ENCODE measurements at places on chromosomes 5 and 9. TPM values are rescaled to one million over a fixed set of nuclear protein-coding genes. Genes with fewer than 3 reads are reported as not detected.

- H3K36me3 ChIP-seq: peaks cover 31% of the 10 kb centered on the region
- H3K27me3 ChIP-seq: no peaks in the 10 kb centered on the region
Measured at GRCh38 chr5:173020643-173021042, 35.5 kb upstream of the CREBRF start.

DNA sequence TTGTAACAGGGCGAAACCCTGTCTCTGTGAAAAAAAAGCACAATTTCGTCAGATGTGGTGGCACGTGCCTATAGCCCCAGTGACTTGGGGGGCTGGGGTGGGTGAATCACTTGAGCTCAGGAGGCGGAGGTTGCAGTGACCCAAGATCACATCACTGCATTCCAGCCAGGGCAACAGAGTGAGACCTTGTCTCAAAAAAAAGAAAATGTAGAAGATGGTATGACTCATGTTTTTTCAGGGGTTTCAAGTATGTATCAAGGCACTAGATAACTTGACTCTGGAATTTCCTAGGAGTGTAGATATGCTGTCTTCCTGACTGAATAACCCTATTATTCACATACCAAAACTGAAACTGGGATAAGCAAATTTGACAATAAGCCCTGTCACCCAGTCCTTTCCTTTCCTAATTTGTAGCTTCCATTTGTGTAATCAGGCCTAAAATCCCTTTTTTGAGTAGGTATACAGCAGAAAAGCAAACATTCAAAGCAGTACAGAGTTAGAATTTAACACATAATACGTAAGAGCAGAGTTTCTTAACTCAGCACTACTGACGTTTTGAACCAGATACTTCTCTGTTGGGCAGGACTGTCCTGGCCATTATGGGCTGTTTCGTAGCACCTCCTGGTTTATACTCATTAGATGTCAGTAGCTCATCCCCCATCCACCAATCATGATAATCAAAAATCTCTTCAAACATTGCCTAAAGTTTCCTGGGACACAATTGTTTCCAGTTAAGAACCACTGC lies 17.3 kb upstream of the ANKRD18B start:
- H3K27me3 ChIP-seq: no peaks in the 10 kb centered on the region
- no peak overlapping the region for H3K4me3 ChIP-seq
- no peaks in the 10 kb centered on the region for H3K36me3 ChIP-seq

- H3K27ac ChIP-seq: no peak overlapping the region
- peak overlapping the region; percentile 47 for H3K4me3 ChIP-seq
- DNase-seq: peak; percentile 18
- H3K4me1 ChIP-seq: peaks cover 39% of the 10 kb centered on the region
- H3K36me3 ChIP-seq: no peaks in the 10 kb centered on the region
Measured at GRCh38 chr5:55222985-55223811, 3.9 kb downstream of the MCIDAS start.

DNA sequence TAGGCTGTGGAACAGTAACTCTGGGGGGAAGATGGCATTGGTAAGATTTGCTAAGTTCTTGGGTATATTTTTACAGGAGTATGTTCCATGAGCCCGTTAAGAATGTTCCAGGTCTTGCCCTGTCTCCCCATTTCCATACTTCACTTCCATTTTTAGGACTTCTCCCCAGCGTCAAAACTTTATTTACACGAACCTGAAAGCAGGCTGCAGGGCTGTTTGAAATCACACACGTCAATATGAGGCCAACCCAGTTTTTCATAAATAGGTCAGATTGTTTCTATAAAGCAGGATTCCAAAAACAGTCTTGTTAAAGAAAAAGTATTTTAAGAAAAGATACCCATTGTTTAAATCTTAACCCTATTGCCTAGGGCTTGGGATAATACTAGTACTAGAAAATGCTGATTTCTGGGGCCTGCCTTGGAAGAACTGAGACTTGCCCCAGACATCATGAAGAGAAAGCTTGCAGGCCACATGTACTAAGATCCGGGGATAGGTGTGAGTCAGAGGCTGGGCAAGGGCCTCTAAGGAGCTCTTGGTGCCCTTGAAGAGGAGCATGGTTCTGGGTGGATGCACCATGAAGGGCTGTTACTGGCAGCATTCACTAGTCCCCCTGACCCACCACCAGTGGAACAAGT lies 24.2 kb downstream of the TRIO start:
- peaks cover 14% of the 10 kb centered on the region for H3K27me3 ChIP-seq
- H3K4me1 ChIP-seq: no peaks in the 10 kb centered on the region
- DNase-seq: no peak
- no peaks in the 10 kb centered on the region for H3K36me3 ChIP-seq
- H3K27ac ChIP-seq: no peak overlapping the region

GRCh38 chr9:27053369-27054022 lies 48.0 kb upstream of the LRRC19 start:
- H3K4me1 ChIP-seq: no peaks in the 10 kb centered on the region
- no peak overlapping the region for H3K27ac ChIP-seq
- H3K36me3 ChIP-seq: no peaks in the 10 kb centered on the region
- no peak for DNase-seq
- H3K4me3 ChIP-seq: no peak overlapping the region
- no peaks in the 10 kb centered on the region for H3K27me3 ChIP-seq

DNA sequence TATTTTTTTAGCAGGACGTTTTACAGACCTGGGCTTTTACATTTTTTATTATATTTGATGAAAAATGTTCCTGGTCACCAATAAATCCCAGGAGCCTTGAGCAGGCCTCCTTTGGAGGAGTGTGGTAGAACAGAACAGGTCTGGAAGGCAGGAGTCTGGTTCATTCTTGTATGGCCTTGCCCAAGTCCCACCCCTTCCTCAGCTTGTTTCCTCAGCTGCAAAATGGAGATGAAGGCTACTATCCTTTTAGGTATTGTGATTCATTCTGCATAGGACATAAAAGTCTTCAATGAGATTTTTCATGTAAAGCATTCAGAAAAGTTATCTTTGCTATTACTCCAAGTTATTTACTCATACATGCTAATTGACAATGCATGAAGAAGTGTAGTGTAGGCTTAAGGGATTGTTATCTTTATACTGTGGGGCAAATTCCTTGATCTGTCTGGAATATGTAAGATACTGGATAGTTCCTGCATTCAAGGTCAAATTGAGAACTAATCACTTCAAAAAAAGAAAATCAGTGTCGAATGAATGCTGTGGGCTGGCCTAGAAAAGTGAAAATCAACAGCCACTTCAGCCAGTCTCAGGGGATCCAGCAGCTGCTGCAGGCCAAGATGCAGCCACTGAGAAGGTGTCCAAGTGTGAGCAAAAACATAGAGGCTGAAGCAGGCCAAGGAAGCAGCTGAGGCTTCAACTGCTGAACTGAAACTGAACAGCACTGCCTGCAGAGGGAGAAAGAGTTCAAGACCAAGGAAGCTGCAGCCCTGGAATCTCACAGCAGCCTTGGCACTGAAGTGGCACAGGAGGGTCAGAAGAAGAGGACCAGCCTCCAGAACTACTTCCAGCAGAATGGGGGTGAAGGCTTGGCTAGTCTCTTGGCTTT lies 15.5 kb upstream of the SLC36A3 start:
- H3K27me3 ChIP-seq: no peaks in the 10 kb centered on the region
- H3K27ac ChIP-seq: no peak overlapping the region
- H3K4me3 ChIP-seq: no peak overlapping the region
- H3K36me3 ChIP-seq: no peaks in the 10 kb centered on the region
- peak; percentile 10 for DNase-seq
- H3K4me1 ChIP-seq: no peaks in the 10 kb centered on the region

DNA sequence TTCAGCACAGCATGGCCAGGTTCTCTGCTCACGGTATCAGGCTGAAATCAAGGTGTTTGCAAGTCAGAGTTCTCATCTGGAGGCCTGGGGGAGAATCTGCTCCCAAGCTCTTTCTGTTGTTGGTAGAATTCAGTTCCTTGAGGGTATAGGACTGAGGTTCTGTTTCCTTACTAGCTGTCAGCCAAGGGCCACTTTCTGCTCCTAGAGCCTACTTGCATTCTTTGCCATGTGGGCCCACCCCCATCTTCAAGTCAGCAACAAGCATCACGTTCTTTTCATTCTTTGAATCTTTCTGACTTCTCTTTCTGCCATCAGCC lies 7.4 kb upstream of the CDC42SE2 start:
- H3K4me3 ChIP-seq: peak overlapping the region; percentile 43
- DNase-seq: peak; percentile 16
- no peaks in the 10 kb centered on the region for H3K27me3 ChIP-seq
- peaks cover 19% of the 10 kb centered on the region for H3K36me3 ChIP-seq

GRCh38 chr5:73179730-73180129 lies 6.7 kb downstream of the TMEM174 start:
- H3K27ac ChIP-seq: no peak overlapping the region
- H3K36me3 ChIP-seq: no peaks in the 10 kb centered on the region
- no peak for DNase-seq

GRCh38 chr5:175463641-175464040 lies 14.7 kb upstream of the SFXN1 start:
- H3K27ac ChIP-seq: no peak overlapping the region
- H3K27me3 ChIP-seq: no peaks in the 10 kb centered on the region
- no peak overlapping the region for H3K4me3 ChIP-seq
- no peaks in the 10 kb centered on the region for H3K36me3 ChIP-seq

- no peaks in the 10 kb centered on the region for H3K27me3 ChIP-seq
- no peaks in the 10 kb centered on the region for H3K4me1 ChIP-seq
- DNase-seq: no peak
Measured at GRCh38 chr9:98686961-98687855, 21.5 kb downstream of the GABBR2 start.

DNA sequence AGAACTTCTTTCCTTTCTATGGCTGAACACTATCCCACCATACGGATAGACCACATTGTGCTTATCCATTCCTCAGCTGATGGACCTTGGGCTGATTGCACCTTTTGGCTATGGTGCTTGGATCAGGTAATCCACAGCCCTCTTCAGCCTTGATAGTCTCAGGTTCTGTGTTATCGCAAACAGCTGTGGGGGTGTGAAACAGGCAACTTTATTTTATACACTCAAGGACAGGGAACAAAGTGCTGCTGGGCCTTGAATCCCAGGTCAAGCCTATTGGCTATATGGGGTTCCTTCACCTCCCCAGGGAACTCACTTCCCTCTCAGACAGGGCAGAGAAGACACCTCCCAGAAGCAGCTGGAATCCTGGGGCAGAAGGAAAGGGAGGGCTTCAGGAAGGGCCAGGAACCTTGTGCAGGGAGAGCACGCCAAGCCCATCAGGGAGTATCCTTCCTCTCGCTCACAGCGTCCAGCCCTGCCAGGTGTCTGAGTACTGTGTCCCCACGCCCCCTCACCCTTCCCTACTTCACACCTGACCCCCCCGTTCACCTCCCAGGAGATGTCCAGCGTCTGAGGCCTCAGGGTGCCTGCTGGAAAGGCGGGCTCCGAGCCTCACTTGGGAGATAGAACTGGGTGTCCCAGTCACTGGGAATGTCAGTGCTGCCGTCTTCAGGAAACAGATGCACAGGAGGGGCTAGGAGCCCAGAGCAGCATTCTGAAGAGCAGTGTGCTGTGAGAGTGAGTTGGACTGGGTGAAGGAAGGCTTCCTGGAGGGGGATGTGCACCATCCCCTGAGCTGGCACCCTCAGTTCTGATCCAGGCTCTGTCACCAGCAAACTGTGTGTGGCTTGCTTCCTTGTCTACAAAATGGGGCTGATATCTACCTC lies 32.8 kb downstream of the AFAP1L1 start:
- H3K27me3 ChIP-seq: no peaks in the 10 kb centered on the region
- H3K4me3 ChIP-seq: no peak overlapping the region
- H3K36me3 ChIP-seq: no peaks in the 10 kb centered on the region
- no peak for DNase-seq
- H3K27ac ChIP-seq: no peak overlapping the region

- peaks cover 11% of the 10 kb centered on the region for H3K4me1 ChIP-seq
- no peak for DNase-seq
- H3K27me3 ChIP-seq: no peaks in the 10 kb centered on the region
- H3K4me3 ChIP-seq: no peak overlapping the region
Measured at GRCh38 chr9:72554221-72554641, 32.8 kb downstream of the TMC1 start.

- H3K4me1 ChIP-seq: no peaks in the 10 kb centered on the region
- H3K4me3 ChIP-seq: no peak overlapping the region
- no peak overlapping the region for H3K27ac ChIP-seq
- H3K27me3 ChIP-seq: no peaks in the 10 kb centered on the region
Measured at GRCh38 chr5:173835131-173835530, 53.0 kb upstream of the CPEB4 start.

DNA sequence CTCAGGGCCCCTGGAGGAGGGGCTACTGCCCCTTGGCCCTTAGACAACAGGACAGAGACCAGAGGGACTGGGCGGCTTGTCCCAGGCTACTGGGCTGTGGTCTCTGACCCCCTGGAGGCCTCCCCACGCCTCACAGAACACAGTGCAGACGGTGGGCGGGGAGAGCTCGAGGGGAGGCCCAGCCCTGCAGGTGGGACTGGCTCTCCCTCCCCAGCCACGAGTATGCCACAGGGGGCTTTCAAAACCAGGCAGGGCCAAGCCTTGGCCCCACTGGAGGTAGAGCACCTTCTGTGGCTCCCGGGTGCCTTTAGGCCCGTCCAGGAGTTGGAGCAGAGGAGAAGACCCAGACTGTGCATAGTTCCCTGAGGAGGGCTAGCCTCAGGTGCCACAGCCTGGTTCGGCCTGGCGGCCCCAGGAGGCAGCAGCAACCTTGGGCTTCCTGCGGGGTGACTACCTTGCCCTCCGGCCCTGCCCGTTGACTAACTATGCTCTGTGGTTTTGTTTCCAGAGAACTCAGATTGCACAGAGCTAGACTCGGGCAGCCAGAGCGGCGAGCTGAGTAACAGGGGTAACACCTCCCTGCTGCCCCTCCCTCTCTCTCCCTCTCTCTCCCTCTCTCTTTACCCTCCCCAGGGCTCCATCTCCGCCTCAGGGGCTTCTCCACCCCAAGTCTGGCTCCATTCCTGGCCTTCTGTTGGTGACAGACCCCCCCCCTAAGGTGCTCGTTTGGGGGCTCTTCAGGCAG lies 15.5 kb downstream of the CARD19 start:
- H3K27ac ChIP-seq: no peak overlapping the region
- peaks cover 12% of the 10 kb centered on the region for H3K36me3 ChIP-seq
- H3K4me3 ChIP-seq: no peak overlapping the region
- peaks cover 44% of the 10 kb centered on the region for H3K4me1 ChIP-seq
- DNase-seq: no peak

The C5orf34 gene
- total RNA-seq: 14.7 TPM

The NTRK2 gene
- total RNA-seq: 0.02 TPM

The SLC36A3 gene
- not detected for total RNA-seq

The GDA gene
- not detected for total RNA-seq

The NOXA1 gene
- 1.2 TPM for total RNA-seq

The RAI14 gene
- 6.7 TPM for total RNA-seq

The WDR36 gene
- 40.3 TPM for total RNA-seq

The PHYHD1 gene
- 0.44 TPM for total RNA-seq

The PCAT7 gene
- not detected for total RNA-seq
